CD4-positive, CD25-positive, alpha-beta regulatory T cell (primary cell): ENCODE measurements at places on chromosomes 4 and X. TPM values are rescaled to one million over a fixed set of nuclear protein-coding genes. Genes with fewer than 3 reads are reported as not detected.

DNA sequence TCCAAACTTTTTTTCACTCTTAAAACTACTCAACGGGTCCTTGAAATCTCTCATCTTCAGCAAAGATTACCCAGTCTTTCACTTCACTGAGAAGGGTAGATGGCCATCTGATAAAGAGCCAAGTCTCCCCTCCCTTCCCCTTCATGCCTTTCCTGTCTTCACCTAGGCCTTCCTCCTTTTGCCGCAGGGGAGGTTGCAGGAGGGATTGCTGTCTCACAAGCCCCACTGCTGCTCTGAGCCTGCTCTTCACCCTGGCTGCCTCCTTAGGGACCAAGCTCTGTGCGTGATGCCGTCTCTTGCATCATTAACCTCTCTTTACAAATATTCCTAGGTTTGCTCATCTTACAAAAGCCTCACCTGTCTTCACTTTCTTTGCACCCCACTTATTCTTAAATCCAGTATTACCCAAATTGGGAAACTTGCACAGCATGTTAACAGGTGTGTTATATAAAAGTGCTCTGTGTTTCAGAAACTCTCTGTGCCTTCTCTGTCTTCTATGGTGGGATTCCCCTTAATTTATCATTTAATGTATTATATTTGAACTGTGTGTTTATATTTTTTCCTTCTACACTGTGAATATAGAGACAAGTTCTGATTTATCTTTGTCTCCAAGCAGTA, 3.8 kb downstream of the ZFX start:
- H3K4me3 ChIP-seq = peak overlapping the region; percentile 65
- peaks cover 3% of the 10 kb centered on the region for H3K36me3 ChIP-seq
- peak; percentile 46 for DNase-seq
- H3K4me1 ChIP-seq = peaks cover 70% of the 10 kb centered on the region
- peak overlapping the region; percentile 41 for H3K27ac ChIP-seq

DNA sequence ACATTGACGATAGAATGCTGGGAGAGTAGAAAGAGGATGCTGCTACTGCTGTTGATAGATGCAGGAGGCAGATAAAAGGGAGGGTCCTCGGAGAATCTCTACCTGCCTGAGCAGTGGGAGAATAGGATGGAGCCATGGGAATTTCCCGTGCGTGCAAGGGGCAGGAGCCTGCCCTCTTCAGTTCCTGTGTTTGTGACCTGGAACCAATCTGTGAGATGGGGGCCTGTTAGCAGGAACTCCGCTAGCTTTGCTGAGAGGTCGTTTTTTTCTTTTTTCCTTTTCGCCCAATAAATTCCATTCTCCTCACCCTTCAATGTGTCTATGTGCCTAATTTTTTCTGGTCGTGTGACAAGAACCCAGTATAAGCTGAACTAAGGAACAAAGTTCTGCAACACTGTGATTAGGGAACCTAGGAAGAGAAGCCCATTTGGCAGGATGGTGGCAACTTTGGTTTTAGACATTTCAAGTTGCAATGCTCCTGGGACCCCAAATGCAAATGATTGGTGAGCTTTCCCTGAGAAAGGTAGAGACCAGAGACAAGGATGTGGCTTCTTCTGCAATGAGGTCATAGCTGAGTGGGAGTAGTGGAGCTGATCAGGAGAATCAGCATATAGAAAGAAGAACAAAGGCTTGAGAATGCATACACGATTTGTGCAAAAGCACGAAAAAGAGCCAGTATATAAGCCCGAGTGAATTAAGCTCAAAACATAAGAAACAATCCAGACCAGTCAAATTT, 23.9 kb downstream of the SLC39A8 start:
- H3K27ac ChIP-seq = no peak overlapping the region
- no peaks in the 10 kb centered on the region for H3K36me3 ChIP-seq
- no peak for DNase-seq
- H3K4me3 ChIP-seq = no peak overlapping the region
- H3K4me1 ChIP-seq = no peaks in the 10 kb centered on the region
- H3K27me3 ChIP-seq = no peaks in the 10 kb centered on the region

DNA sequence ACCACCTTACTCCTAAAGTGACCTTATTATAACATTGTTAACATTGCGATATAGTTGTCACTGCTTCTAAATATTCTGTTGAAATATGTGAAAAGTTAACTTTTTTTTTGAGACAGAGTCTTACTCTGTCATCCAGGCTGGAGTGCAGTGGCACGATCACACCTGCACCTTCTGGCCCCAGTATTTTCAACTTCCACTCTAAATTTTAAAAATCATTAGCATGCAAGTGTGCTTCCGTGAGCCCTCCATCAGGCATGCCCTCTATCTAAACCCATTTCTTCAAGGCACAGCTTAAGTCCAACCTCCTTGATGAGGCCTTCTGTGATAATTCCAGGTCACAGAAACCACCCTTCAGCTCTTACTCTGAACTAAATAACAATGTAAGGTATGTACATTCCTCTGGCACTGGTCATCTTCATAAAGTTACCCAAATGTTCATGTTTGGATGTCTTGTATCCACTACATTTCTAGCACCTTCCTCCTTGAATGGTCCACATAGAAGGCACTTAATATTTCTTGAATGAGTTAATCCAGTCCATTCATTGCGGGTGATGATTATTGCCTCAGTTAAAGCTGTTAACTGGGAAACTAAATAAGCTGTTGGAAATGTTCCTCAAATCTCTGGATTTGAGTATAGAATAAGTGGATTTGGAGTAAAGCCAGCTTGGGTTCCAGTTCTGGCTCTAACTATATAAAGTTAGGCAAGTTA, 38.6 kb upstream of the TMEM131L start:
- no peak overlapping the region for H3K27ac ChIP-seq
- H3K36me3 ChIP-seq = no peaks in the 10 kb centered on the region

DNA sequence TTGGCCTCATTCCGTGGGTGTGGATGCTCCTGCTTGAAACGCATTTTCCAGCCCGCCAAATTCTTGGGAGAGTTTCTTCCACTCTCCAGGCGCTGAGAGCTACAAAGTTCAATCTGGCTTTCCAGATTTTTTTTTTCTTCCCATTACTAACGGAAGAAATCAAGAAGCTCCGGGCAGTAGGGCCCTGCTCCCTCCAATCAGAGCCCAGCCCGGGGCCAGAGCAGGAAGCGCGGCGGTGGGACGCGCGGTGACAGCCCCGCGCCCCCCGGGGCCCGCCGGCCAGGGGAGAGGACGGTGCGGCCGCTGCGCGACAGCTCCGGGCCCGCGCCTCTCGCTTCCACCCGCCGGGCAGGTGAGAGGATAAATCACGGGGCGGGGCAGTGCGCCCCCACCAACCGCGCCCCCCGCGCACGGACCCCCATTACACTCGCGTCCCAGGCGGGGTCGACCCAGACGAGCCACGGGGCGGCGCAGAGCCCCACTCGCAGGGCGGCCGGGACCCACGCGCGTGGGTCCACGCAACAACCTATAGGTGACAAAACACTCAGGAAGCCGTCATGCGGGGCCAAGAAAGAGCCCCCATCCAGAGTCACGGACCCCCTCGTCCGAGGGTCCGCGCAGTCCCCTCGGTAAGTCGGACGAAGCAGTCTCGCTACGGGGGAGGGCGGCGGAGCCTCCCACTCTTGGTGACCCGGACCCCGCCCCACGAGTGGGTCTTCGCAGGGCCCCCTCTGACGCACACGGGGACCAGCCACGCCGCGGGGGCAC, 868 bp downstream of the AFAP1 start:
- peak overlapping the region; percentile 5 for H3K27ac ChIP-seq
- peaks cover 16% of the 10 kb centered on the region for H3K4me1 ChIP-seq
- DNase-seq = no peak
- H3K4me3 ChIP-seq = peak overlapping the region; percentile 47
- H3K27me3 ChIP-seq = peaks cover 1% of the 10 kb centered on the region

DNA sequence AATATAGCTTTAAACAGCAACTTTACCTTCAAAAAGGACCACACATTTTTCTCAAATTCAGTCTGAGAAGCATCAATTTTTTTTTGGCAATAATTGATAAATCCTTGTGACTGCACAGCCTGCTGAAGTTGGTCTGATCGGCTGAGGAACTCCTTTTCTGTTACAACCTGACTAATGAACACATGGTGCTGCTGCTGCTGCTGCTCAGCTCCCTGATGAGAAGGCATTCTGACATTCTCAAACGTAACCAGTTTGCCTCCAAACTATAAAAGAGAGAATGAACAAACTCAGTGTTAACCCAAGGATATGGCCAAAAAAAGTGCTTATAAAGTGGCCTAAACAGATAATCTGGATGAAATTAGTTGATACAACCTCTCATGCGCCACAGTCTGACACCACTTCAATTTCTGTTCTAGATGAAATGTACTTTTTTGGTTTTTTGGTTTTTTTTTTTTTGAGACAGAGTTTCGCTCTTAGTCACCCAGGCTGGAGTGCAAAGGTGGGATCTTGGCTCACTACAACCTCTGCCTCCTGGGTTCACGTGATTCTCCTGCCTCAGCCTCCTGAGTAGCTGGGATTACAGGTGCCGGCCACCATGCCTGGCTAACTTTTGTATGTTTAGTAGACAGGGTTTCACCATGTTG, 26.5 kb downstream of the SEC31A start:
- peaks cover 27% of the 10 kb centered on the region for H3K4me1 ChIP-seq
- no peak overlapping the region for H3K27ac ChIP-seq
- peaks cover 61% of the 10 kb centered on the region for H3K36me3 ChIP-seq
- DNase-seq = peak; percentile 37
- H3K4me3 ChIP-seq = no peak overlapping the region

GRCh38 chr4:178309890-178310289, 867.7 kb upstream of the AGA start:
- no peaks in the 10 kb centered on the region for H3K36me3 ChIP-seq
- DNase-seq = no peak
- H3K27me3 ChIP-seq = no peaks in the 10 kb centered on the region

DNA sequence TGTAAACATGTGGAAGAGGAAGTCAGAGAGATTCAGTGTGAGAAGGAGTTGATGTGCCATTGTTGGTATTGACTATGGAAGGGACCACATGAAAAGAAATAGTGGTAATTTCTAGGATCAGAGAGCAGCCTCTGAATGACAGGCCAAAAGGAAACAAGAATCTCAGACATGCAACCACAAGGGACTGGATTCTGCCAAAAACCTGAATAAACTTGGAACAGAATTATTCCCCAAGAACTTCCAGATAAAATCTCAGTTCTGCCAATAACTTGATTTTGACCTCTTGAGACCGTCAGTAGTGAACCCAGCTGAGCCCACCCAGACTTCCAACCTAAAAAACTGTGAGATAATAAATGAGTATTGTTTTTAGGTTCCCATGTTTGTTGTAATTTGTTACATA, 653.6 kb upstream of the NR3C2 start:
- no peaks in the 10 kb centered on the region for H3K27me3 ChIP-seq
- H3K4me1 ChIP-seq = no peaks in the 10 kb centered on the region
- H3K27ac ChIP-seq = no peak overlapping the region
- DNase-seq = no peak
- no peaks in the 10 kb centered on the region for H3K36me3 ChIP-seq

- H3K4me3 ChIP-seq = no peak overlapping the region
- no peaks in the 10 kb centered on the region for H3K4me1 ChIP-seq
- no peak overlapping the region for H3K27ac ChIP-seq
These were observed 17.9 kb upstream of the VEGFC start for GRCh38 chr4:176810481-176811249.

F9 gene
- total RNA-seq = not detected

- no peak for DNase-seq
- H3K4me1 ChIP-seq = no peaks in the 10 kb centered on the region
- no peaks in the 10 kb centered on the region for H3K36me3 ChIP-seq
- no peak overlapping the region for H3K27ac ChIP-seq
These were observed 101.5 kb upstream of the SMAD1 start for GRCh38 chr4:145380123-145380522.

DNA sequence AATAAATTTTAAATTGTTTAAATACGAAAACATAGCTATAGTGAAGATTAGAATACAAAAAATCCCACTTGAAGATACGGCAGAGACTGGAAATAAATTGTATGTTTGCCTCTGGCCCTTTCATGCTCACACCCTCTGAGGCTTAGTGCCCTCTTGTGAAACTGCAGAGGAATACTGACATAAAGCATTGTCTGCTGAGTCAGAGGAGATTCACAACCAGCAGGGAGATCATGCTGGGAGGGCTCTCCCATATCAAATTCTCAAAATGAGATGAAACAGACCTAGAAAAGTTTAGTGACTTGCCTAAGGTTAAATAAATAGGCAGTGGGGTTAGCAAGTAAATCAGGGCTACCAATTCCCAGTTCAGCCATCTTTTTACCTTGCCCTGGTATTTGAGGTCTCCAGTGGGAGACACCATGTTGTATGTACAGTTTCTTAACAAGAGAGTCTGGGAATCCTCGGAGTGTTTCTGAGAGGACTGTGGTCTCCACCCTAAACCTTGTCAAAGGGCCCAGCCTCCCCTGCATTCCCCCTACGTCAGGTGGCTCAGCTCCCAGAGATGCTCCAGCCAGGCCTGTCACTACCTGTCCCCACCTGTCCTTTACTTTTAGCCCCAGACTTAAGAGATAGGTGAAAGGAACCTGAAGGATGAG, 581.4 kb upstream of the DIPK2B start:
- H3K36me3 ChIP-seq = no peaks in the 10 kb centered on the region
- no peak for DNase-seq
- no peak overlapping the region for H3K4me3 ChIP-seq
- no peak overlapping the region for H3K27ac ChIP-seq

- H3K27ac ChIP-seq = no peak overlapping the region
- no peaks in the 10 kb centered on the region for H3K4me1 ChIP-seq
- H3K4me3 ChIP-seq = no peak overlapping the region
- no peaks in the 10 kb centered on the region for H3K27me3 ChIP-seq
- H3K36me3 ChIP-seq = peaks cover 58% of the 10 kb centered on the region
These were observed 10.3 kb downstream of the AKAP17A start for GRCh38 chrX:1601768-1602085.

GRCh38 chr4:46249106-46249505, 125.3 kb upstream of the GABRG1 start:
- no peak overlapping the region for H3K4me3 ChIP-seq
- no peak for DNase-seq
- no peak overlapping the region for H3K27ac ChIP-seq
- H3K36me3 ChIP-seq = no peaks in the 10 kb centered on the region
- H3K27me3 ChIP-seq = no peaks in the 10 kb centered on the region

DNA sequence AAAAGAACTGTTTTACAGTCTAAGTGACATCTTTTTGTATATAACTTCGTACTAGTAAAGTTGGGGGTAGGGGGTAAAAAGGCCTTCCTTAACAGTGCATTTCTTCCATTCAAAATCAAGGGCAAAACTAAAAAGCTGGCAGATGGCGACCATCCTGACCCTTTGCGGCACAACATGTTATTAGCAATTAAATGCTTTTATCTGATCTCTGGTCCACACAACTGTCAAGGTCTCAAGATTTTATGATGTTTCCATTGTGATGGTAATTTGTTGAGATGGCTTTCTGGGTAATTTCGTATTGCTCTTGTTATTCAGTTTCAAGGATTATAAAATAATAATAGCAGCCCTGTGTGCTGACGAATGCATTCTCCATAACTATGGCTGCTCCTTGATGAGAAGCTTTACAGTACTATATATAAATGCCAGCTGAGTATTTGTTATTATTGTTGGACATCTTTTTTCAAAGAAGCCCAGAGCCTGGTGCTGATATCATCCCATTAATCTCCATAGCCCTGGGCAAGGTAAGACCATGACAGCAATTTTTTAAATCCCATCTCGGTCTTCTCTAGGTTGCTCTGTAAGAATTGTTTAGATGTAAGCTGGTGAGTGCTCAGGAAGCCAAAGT, 89.5 kb downstream of the CBR4 start:
- H3K4me1 ChIP-seq = no peaks in the 10 kb centered on the region
- no peaks in the 10 kb centered on the region for H3K27me3 ChIP-seq
- H3K4me3 ChIP-seq = no peak overlapping the region
- DNase-seq = no peak

- peaks cover 8% of the 10 kb centered on the region for H3K4me1 ChIP-seq
- peak; percentile 70 for DNase-seq
- H3K36me3 ChIP-seq = no peaks in the 10 kb centered on the region
- peaks cover under 1% of the 10 kb centered on the region for H3K27me3 ChIP-seq
- no peak overlapping the region for H3K27ac ChIP-seq
These were observed 130.7 kb upstream of the GPRIN3 start for GRCh38 chr4:89438102-89438831.

SMIM10L2A gene
- 0.42 TPM for total RNA-seq

APLN gene
- not detected for total RNA-seq
